ENCODE measurements at places on chromosomes 4 and X. TPM values are rescaled to one million over a fixed set of nuclear protein-coding genes. Genes with fewer than 3 reads are reported as not detected.
A peak's percentile ranks its signal among the peaks of the same experiment; 100 is the strongest.

- no peaks in the 10 kb centered on the region for H3K27me3 ChIP-seq
- DNase-seq, result no peak
- H3K27ac ChIP-seq, result no peak overlapping the region
- no peak overlapping the region for H3K4me3 ChIP-seq
These were observed 195.0 kb upstream of the GATB start for GRCh38 chr4:151955721-151956380.

DNA sequence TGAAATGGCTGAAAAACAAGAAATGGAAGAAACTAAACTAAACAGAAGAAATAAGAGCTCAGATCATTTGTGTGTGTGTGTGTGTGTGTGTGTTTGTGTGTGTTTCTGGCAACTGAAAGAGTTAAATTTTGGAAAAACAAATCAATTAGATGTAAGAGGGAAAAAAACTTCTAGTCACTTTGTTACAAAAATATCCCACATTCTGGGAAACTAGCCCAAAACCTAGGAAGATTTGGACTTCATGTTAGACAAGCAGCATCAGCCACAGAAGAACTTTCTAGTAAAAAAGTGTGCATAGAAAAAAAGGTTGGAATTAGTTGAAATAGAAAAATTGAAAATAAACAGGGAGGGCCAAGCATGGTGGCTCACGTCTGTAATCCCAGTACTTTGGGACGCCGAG is 111.6 kb upstream of the PRKG2 start:
- no peaks in the 10 kb centered on the region for H3K27me3 ChIP-seq
- H3K4me3 ChIP-seq, result no peak overlapping the region
- no peak overlapping the region for H3K27ac ChIP-seq
- DNase-seq, result no peak

DNA sequence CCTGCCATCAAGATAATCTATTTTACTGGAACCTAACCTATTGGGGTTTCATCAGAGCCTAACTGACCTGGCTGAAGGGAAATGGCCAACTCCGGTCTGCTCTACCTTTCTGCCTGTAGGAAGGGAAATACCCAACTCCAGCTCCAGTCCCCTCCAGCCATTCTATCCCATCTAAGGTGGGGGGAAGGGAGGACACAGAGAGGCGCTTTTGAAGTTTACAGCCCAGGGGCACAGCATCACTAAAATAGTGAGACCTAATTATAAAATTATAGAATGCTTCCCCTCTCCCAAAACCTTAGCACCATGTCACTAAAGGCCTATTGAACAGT is 27.8 kb upstream of the ACSL4 start:
- no peak overlapping the region for H3K4me3 ChIP-seq
- no peaks in the 10 kb centered on the region for H3K27me3 ChIP-seq
- H3K36me3 ChIP-seq, result no peaks in the 10 kb centered on the region

- no peak overlapping the region for H3K4me3 ChIP-seq
- H3K4me1 ChIP-seq, result no peaks in the 10 kb centered on the region
- no peak overlapping the region for H3K27ac ChIP-seq
- H3K27me3 ChIP-seq, result no peaks in the 10 kb centered on the region
- H3K36me3 ChIP-seq, result no peaks in the 10 kb centered on the region
These were observed 826.6 kb upstream of the SLIT2 start for GRCh38 chr4:19425146-19425545.

The ARHGAP24 gene
- total RNA-seq, result 94.7 TPM

The RXFP1 gene
- 1.4 TPM for total RNA-seq

GRCh38 chrX:16826207-16826606 is 39.9 kb downstream of the TXLNG start:
- H3K27me3 ChIP-seq, result peaks cover 2% of the 10 kb centered on the region
- H3K4me1 ChIP-seq, result no peaks in the 10 kb centered on the region
- peak; percentile 38 for DNase-seq
- H3K4me3 ChIP-seq, result no peak overlapping the region

DNA sequence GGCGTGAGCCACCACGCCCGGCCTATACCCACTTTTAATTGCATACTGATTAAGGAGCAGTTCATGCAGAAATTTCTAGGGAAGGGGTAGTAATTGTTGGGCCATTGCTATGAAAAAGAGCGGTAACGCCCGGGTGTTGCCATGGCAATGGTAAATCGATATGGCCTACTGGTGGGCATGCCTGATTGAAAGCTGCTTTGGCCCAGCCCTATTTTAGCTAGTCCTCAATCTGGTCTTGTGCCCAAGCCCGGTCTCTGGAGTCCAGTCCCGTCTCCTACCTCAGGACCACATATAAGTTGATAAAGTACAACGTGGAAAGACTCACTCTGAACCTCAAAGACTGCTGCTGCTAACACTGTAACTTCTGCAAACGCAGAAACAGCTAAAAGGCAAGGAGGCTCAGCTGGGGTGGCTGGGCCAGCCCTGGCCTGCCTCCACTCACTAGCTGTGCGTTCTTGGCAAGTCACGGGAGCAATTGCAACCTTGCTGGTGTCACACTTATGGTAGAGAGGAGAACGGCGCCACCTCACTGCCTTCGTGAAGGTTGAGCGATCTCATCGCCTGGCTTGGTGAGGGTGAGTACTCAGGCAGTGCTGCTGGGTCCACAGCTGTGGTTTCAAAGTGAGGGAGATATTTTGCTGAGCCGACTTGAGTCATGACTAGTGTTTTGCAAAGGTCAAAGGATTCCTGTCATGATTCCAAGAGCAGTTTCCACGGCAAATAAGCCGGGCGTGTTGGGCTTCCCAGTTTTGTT is 57.0 kb upstream of the GRPEL1 start:
- no peaks in the 10 kb centered on the region for H3K27me3 ChIP-seq
- peak overlapping the region; percentile 8 for H3K27ac ChIP-seq

- H3K4me1 ChIP-seq, result no peaks in the 10 kb centered on the region
- no peaks in the 10 kb centered on the region for H3K36me3 ChIP-seq
- no peak overlapping the region for H3K4me3 ChIP-seq
- no peaks in the 10 kb centered on the region for H3K27me3 ChIP-seq
These were observed 495.4 kb downstream of the NAP1L3 start for GRCh38 chrX:93177930-93178329.

The SPANXC gene
- total RNA-seq, result not detected

The PTTG2 gene
- total RNA-seq, result 1.0 TPM

The CFI gene
- 248 TPM for total RNA-seq

The CYP4V2 gene
- total RNA-seq, result 69.8 TPM

DNA sequence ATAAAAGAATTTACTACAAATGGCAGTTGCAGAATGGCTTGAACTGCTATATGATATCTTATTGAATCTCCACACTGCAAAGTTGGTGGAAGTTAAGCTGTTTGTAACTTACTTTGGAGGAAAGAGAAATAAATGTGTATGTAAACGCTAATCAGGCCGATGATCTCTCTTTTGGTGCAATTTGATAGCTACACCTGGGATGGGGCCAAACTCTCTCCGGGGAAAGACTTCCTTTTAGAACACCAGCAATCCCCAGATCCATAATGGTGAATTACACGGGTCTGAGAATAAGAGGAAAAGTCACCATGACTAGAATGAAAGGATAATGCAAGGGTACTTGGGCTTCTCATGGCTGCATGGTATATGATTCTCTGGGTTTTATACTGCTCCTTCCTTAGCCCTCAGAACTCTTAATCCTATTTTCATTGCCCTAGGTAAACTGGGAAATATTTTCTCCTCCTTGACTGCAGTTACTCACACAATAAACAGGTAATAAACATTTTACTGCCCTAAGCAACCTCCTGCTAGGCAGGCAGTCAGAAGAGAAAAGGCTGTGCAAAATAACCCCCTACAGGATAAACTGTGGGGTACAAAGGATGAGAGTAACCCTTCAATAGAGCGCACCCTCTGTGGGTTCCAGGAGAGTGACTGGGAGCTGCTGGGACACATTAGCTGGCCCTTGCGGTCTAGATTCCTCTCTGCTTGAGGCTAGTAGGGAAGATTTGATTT is 109.3 kb downstream of the MGST2 start:
- no peaks in the 10 kb centered on the region for H3K27me3 ChIP-seq
- peaks cover 3% of the 10 kb centered on the region for H3K4me1 ChIP-seq
- H3K36me3 ChIP-seq, result no peaks in the 10 kb centered on the region
- no peak overlapping the region for H3K27ac ChIP-seq

- H3K4me3 ChIP-seq, result no peak overlapping the region
- H3K4me1 ChIP-seq, result no peaks in the 10 kb centered on the region
- H3K36me3 ChIP-seq, result peaks cover under 1% of the 10 kb centered on the region
- no peaks in the 10 kb centered on the region for H3K27me3 ChIP-seq
- DNase-seq, result no peak
These were observed 710 bp downstream of the CLDN24 start for GRCh38 chr4:183321516-183321915.

The GDPD2 gene
- total RNA-seq, result 7.0 TPM

DNA sequence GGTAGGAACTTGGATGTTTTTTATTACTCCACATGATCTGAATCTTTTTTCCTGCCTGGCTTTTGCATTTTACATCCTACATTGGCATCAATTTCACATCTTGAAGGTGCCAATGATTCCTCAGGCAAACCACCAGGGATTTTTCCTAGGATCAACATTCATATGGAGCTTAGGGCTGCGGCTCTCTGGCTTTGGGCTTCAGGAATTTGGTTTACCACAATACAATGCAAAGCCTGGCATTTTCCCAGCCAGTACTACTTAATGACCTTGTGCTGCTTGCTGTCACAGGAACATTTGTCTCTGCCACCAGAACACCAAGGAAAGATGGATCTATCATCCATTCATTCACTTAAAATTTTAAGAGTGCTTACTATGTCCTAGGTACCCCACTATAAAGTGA is 180.7 kb downstream of the PDGFC start:
- H3K4me1 ChIP-seq, result no peaks in the 10 kb centered on the region
- H3K27ac ChIP-seq, result no peak overlapping the region
- no peaks in the 10 kb centered on the region for H3K27me3 ChIP-seq
- no peak overlapping the region for H3K4me3 ChIP-seq
- H3K36me3 ChIP-seq, result no peaks in the 10 kb centered on the region

The SRPK3 gene
- total RNA-seq, result 1.1 TPM

DNA sequence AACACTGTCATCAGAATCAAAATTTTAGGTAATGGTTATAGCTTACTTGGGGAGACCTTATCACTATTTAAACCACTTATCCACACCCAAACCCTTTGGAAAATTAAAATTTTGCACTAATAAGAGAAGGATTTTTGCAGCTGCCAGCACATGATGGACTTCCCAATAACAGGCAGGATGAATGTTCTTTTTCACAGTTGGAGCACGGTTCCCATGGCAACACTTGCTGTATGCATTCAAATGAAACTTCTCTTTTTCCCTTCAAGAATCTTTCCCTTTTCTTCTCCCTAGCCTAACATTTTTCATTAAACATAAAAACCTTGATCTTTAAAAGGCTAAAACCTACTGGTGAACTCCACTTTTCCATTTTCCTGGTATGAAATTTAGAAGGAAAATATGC is 768.2 kb downstream of the KCTD8 start:
- H3K36me3 ChIP-seq, result no peaks in the 10 kb centered on the region
- no peaks in the 10 kb centered on the region for H3K27me3 ChIP-seq
- no peaks in the 10 kb centered on the region for H3K4me1 ChIP-seq
- H3K4me3 ChIP-seq, result no peak overlapping the region

GRCh38 chr4:148030193-148030873 is 298.4 kb downstream of the ARHGAP10 start:
- H3K36me3 ChIP-seq, result no peaks in the 10 kb centered on the region
- H3K27me3 ChIP-seq, result no peaks in the 10 kb centered on the region
- H3K4me3 ChIP-seq, result no peak overlapping the region
- no peaks in the 10 kb centered on the region for H3K4me1 ChIP-seq
- no peak overlapping the region for H3K27ac ChIP-seq

DNA sequence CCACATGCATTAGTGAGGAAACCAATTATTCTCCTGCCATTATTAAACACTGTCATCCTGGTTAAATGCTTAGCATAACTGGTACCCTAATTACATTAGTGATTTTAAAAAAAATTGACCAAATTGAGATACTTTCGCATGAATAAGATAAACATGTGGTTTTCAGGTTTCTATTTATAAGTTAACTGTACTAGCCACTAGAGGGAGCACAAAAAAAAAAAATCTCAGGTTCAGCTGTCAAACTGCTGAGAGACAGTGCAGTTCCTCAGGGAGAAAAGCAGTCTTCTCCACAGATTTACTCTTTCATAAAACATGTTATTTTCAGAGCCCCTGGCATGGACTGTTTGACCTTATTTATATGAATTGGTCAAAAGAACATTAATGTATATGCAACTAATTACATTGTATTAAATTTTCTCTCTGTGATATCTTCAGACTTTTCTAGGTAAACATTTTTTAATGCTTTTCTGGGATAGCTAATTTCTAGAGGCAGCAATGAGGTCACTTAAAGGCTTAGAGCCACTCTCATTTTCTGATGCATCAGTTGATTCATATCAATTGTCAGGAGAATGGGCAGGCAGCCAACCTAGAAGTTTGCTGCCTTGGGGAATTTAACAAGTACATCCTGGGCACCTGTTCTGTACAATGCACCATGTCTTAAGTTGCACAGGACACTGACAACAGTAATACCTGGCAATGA is 167.5 kb downstream of the CDS1 start:
- DNase-seq, result peak; percentile 58
- peaks cover 6% of the 10 kb centered on the region for H3K36me3 ChIP-seq
- no peaks in the 10 kb centered on the region for H3K27me3 ChIP-seq
- no peaks in the 10 kb centered on the region for H3K4me1 ChIP-seq
- H3K27ac ChIP-seq, result no peak overlapping the region

DNA sequence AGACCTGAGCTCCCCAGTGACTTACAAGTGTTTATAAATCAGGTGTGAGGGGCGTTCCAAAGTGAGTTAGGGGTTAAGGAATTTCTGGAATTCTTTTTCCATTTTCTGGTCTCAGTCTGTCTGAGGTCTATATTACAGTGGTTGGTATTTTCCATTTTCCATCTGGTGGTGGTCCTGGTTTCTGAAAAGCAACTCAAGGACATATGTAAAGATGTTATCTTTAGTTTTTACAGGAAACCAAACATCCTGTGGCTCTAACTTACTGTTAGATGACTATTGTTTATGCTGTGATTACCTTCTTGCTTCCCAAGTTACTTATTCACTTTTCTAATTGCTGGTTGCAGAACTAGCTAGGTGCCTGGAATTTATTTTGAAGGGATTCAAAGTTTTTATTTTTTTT is 53.5 kb upstream of the IL21 start:
- H3K4me1 ChIP-seq, result no peaks in the 10 kb centered on the region
- no peak for DNase-seq
- no peaks in the 10 kb centered on the region for H3K27me3 ChIP-seq
- no peaks in the 10 kb centered on the region for H3K36me3 ChIP-seq
- H3K4me3 ChIP-seq, result no peak overlapping the region

- no peak overlapping the region for H3K27ac ChIP-seq
- DNase-seq, result no peak
- no peak overlapping the region for H3K4me3 ChIP-seq
- peaks cover 8% of the 10 kb centered on the region for H3K4me1 ChIP-seq
- no peaks in the 10 kb centered on the region for H3K27me3 ChIP-seq
These were observed 29.4 kb downstream of the IRF2 start for GRCh38 chr4:184444953-184445309.
